Fibroblast of skin of scalp (primary cell): ENCODE measurements at places on chromosomes 6 and 20.

- DNase-seq, result no peak
These were observed 33.5 kb downstream of the ELOVL5 start for GRCh38 chr6:53315086-53315724.

DNA sequence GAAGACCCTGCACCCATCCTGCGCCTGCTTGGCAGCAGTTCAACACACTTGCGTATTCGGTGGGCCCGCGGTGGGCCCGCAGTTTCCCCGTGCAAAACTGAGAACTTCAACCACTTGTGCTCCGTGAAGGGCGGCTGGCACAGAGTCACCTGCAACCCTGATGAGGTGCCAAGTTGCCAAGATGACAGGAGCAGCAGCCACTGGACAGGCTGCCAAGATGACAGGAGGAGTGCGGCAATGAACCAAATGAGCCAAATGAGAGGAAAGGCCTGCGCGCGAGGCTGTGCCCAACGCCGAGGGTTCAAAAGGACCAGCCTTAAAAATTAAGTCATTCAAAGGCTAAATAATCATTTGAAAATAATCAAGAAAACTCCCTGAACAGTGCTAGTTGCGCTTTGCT lies 20.1 kb downstream of the DIDO1 start:
- DNase-seq, result no peak

- no peak for DNase-seq
These were observed 9.8 kb upstream of the CGA start for GRCh38 chr6:87104667-87105066.

DNA sequence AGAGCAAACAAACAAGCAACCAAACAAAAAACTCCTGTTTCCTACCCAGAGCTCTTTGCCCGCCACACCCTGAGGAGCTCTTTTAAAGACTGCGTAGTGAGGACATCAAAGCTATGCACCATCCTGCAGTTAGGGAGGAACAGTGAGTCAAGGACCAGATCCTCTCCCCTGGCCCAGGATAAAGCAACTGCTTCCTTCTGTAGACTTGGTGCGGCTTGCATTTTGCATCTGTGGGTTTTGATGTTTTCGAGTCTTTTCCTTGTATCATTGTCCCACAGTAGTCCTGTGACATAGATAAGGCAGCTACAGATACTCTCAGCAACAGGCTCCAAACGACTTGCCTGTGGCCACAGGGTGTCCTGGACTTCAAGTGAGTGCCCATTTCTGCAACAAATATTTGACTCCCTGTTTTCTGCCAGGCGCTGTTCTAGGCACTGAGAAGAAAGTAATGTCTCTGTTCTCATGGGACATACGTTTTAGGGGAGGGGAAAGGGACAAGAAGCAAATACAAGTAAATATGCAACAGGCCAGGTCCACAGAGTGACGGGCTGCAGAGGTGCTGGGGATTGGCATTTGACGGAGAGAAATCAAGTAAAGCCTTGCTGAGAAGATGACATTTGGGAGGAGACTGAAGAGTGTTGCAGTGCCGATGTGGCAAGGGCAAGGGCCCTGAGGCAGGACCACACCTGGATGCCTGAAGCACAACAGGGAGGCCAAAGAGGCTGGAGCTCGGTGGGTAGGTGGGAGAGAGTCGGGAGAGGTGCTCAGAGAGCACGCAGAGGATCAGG lies 35.9 kb upstream of the MAP3K4 start:
- no peak for DNase-seq

- DNase-seq, result peak; percentile 35
These were observed 955.4 kb upstream of the ADGRB3 start for GRCh38 chr6:67679566-67680296.

- no peak for DNase-seq
These were observed 48.8 kb downstream of the KIZ start for GRCh38 chr20:21174516-21175239.

DNA sequence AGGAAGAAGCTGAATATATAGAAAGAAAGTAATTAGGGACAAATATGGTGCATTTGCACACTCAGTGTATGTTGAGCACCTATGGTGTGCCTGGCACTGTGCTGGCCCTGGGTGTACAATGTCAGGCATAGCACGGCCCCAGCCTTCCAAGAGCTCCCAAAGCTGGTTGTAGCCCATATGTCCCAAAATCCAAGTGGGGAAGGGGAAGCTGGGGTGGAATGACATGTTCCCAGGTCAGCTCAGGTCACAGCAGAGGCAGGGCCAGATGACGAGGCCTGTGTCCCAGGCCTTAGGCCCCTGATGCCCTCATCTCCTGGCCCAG lies 170.0 kb downstream of the VEGFA start:
- no peak for DNase-seq

DNA sequence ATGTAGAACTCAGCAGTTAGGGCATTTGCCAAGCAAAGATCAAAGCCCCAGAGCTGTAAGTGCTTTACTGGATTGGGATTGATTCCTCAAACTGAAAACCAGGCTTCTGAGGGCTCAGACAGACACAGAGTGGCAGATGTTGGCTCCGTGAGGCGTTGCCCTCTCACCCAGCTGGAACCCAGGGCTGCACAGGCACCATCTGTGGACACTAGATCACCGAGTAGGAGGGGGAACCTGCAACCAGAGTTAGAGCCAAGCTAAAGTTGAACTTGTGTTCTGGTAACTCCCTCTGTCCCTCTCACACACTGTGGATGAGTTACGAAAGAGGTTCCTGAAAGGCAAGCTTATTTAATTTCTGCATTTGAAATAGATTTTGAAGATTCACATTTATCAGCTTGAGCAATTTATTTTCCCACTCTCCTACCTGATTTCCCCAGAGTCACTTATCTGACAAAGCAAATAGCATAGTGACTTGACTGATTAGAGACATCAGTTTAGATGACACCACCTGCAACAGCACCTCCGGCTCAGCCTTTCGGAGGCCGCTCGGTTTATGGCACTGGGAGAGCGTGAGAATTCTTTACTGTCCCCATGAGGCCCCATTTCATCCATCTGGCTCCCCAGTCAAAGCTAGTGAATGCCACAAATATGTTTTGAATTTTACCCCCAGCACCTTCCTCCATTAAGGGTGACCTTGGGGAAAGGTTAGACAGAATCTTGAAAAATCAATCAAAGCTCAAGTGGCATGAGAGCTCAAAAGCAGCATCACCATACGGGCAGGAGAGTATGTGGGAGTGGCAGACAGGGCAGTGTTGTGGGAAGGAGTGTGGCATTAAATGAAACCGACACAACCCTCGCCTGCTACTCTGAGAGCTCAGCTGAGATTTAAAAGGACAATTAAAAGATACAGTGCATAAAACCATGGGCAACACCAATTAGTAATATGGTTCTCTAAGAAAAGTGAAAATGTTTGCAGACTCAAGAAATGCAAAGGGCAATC lies 48.5 kb downstream of the RPF2 start:
- no peak for DNase-seq

DNA sequence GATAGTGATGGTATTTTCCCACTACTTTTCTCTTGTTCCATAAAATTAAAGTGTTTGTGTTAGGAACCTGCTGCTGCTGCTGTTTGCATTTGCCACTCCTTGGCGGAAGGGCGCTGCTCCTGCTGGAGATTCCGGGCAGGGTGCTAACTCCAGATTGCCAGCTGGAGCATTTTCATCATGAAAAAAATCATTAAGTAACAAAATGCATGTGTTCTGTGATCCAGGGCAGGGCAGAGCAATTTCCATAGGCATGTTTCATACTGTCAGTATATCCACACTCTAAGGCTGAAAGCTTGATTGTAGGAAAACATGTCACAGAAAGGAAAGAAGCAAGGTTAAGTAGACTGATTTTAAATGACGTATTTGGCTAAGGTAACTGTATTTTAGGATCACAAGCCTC lies 24.0 kb downstream of the PBOV1 start:
- DNase-seq, result no peak

GRCh38 chr20:44231193-44231592 lies 15.9 kb upstream of the GDAP1L1 start:
- DNase-seq, result no peak

- no peak for DNase-seq
These were observed 13.5 kb downstream of the NINL start for GRCh38 chr20:25571817-25572216.

DNA sequence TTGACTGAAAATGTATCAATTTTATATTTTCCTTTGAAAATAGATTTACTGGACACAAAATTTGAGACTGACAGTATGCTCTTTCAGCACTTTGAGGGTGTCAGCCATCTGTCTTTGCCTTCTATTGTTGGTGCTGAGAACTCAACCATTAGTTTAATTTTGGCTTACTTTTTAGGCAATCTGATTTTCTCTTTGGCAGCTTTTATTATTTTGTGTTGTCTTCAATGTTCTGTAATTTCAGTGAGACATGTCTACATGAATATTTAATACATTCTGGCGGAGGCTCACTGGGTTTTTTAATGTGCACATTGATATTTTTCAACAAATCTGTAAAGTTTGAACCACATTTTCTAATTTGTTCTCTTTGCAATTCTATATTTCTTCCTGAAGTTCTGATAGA lies 648.6 kb downstream of the C6orf118 start:
- DNase-seq, result no peak

GRCh38 chr6:162178666-162179065 lies 548.9 kb downstream of the PRKN start:
- no peak for DNase-seq

DNA sequence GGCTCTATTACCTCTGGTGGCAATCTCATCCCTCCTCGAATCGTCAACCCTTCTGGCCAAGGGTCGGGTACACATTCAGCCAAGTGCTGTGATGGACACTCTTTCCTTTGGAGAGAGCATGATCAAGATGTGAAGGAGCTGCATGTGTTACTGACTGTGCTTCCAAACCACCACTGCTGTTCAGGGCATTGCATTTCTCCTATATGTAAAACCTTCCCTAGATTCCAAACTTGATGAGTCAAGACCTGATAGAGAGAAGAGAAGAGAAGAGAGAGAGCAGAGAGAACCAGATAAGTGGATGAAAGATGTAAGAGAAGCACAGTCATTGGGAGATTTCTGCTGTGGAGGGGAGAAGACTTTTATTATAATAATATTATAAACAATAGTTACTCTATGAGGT lies 162.2 kb downstream of the KCNQ5 start:
- DNase-seq, result peak; percentile 55

DNA sequence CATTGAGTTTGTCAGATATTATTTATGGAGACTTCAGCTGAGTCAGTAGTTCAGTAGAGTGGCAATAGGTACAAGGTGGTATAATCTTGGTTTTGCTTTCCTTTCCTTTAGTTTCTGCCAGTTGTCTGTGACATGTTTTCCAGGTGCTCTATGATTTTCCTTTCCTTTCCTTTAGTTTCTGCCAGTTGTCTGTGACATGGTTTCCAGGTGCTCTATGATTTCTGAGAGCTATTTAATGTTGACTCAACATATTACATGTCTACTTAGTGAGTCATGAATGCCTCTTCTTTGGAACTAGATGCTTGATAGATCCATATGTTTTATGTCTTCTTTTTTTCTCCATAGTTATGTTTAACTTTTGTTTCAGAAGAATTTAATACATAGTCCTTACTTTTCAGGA lies 186.4 kb upstream of the DEFB112 start:
- DNase-seq, result no peak

- no peak for DNase-seq
These were observed 155.0 kb downstream of the GJA10 start for GRCh38 chr6:90049295-90049694.

- DNase-seq, result no peak
These were observed 2.8 kb downstream of the TMEM14C start for GRCh38 chr6:10725716-10726115.

- peak; percentile 18 for DNase-seq
These were observed 119.5 kb upstream of the CD93 start for GRCh38 chr20:23205611-23206041.

- peak; percentile 89 for DNase-seq
These were observed 133.2 kb downstream of the SNX5 start for GRCh38 chr20:17835240-17835933.

DNA sequence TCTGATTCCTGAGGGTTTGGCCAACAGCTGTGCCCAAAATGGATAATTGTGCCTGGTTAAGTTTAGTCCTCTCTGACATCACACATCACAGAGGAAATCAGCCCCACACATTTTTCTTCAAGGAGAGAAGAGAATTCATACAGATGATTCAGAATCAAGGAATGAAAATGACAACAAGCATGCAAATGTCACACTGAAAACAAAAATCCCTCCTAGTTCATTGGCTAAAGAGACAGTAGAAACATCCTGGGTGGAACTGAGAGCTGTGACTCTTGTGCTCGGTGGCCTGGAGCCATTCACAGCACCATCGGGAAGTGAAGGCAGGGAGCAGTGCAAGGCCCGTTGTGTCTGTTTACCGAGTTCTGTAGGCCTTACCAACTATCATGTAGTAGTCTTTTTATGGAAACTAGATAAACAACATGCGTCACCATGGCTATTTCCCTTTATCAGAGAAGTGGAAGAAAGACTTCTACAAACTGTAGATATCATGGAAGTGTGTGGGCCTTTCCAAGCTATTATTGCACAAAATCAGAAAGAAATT lies 81.7 kb upstream of the TENT5A start:
- peak; percentile 84 for DNase-seq

DNA sequence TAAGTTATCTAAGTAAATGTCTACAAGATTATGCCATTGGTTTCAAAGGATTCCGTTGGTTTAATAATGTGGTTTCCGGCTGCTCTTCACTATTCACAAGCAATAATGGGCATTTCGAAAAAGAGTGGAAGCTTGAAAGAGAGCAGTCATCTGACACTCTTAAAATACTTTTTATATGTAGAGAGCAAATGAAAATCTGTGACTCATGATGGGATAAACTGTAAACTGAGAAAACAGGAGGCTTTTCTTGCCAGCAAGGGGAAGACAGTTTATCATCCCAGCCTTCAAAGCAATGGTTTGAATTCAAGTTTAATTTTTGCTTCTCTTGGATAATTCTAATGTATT lies 145.7 kb downstream of the KHDC1L start:
- peak; percentile 51 for DNase-seq

GRCh38 chr20:41174782-41175181 lies 37.4 kb downstream of the PLCG1 start:
- peak; percentile 14 for DNase-seq

- DNase-seq, result no peak
These were observed 73.0 kb downstream of the SLC24A3 start for GRCh38 chr20:19285436-19285835.

DNA sequence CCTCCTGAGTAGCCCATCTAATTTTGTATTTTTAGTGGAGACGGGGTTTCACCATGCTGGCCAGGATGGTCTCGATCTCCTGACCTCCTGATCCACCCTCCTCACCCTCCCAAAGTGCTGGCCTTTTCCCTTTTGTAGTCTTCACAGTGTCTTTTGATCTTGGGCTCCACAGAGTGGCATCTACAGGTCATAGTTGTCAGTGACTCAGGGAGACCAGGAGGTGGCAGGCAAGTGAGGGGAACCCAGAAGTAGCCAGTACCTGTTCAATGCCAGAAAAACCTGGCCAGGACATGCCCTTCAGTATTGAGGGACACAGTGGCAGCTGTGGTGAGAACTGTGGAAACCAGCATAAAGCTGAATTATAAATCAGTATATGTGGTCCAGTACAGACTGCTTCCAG lies 19.6 kb downstream of the RPP21 start:
- no peak for DNase-seq

- DNase-seq, result peak; percentile 81
These were observed 213.5 kb upstream of the SULF2 start for GRCh38 chr20:47998736-47999135.

GRCh38 chr6:147991961-147992360 lies 350.7 kb upstream of the SASH1 start:
- DNase-seq, result no peak

- peak; percentile 97 for DNase-seq
These were observed 806.3 kb upstream of the GJE1 start for GRCh38 chr6:141326426-141326825.
